Fibroblast of skin of abdomen (primary cell): ENCODE measurements at places on chromosomes 5 and 9.
A peak's percentile ranks its signal among the peaks of the same experiment; 100 is the strongest.

- no peak for DNase-seq
Measured at GRCh38 chr9:131282688-131283422, 6.5 kb upstream of the FAM78A start.

DNA sequence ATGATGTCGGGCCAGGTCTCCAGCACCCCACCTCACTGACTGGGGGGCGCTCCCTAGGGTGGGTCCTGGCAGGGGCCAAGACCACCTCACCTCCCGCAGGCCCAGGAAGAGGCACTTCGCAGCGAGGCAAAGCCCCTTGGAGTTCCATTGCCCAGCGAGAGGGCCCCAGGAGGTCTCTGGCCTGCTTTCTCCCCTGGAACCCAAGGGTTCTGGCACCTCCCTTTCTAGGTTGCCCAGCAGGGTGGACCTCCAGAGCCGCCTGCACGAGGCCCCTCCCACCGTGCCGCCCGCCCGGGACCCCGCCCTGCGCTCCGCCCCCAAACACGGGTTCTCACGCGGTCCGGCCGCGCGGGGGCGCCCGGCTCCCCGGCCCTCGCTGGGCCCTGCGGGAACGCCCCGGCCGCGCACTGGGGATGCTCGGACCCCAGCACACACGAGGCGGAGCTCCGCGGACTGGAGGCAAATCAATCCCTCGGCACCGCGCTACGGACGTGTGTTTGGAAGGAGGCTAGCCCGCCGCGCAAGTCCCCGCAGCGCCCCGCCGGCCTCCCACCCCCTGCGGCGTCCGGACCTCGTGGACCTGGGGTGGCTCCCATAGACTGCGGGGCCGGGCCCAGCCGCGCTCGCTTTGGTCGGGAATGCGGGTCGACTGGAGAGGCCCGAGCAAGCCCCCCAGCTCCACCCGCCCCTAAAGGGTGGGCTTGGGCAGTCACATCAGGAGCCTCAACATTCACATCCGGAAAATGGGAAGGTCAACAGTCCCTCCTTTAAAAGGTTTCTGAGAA lies 99.5 kb upstream of the LMX1B start:
- DNase-seq = peak; percentile 50

- no peak for DNase-seq
Measured at GRCh38 chr5:123476731-123477130, 35.2 kb upstream of the CSNK1G3 start.

DNA sequence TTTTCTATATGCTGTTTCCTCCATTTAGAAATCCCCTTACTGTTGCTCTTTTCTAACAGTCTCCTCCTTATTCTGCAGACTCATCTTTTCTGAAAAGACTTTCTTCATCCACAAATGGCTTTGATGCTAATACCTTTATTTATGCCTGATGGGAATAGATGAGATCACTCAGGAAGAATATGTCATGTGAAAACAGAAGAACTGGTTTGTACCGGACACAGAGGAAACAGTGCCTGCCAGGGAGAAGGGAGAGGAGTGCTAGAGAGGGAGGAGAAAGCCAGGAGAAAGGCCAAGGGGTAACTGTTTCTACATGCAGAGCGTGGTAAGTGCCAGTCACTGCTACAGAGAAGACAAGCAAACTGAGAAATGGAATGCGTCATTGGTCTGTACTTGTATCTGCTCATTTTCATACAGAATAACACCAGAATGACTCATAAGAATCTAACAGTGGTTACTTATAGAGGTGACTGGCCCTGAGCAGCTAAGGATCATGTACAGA lies 45.9 kb upstream of the PJA2 start:
- peak; percentile 95 for DNase-seq

DNA sequence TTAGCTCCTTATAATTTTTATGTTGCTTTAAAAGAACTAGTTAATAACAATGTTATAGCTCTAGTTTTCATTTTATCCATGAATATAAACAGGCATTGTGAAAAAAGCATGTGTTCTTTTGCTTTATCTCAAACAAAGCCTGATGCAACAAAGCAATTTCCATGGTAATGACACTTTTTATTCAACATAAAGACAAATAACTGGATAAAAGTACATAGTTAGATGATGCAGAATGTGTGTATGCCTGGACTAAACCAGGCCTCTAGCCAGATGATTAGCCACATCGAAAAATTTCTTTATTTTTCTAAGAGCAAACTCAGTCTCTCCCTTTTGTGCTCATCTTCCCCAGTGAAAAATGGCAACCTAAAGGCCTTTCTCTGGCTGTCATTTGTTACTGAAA lies 125.6 kb upstream of the TARS1 start:
- no peak for DNase-seq

GRCh38 chr5:156526081-156526925 lies 199.3 kb downstream of the SGCD start:
- peak; percentile 69 for DNase-seq

DNA sequence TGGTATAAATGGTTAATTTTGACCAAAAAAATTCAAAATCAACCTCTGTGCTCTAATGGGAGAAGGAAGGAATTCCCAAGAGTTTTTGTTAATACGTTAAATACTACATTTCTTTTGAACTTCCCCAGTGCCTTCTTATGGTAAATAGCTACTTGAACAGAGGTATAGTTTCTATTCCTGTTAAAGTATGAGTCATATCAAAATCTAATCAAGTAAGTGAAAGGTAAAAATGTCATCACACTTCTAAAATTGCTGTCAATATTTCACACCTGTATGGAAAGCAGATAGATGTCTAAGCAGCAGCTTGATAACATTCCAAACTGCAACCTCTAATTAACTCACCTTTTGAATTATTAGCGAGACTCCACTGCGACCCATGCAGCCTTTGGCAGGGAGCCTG lies 214.1 kb upstream of the MEF2C start:
- DNase-seq = no peak

DNA sequence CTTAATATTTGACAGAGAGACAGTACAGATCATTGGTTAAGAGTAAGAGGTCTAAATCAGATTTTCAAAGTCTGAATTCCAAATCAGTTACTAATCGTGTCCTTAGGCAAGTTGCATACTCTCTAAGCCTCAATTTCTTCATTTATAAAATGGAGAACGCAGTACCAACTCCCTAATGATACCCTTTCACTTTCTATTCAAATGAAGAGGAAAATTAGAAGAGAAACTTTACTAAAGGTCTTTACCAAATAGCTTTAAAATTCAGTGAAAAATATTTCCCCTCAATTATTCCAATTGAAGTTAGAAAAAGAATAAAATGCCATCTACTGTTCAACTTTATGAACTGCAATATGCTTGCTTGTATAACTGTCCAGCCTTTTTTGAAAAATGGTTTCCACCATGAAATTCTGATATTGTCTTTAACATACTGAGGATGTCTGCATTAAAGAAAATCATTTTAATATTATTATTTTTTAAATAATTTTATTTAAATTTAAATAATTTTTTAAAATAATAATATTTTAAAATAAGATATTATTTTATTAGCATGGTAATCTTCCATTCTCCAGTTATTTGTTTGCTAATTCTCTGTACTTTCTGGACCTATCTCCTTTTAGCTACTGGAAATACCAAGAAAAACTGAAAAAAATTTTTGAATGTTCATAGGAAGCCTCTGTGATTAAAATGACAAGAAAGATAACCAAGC lies 36.0 kb downstream of the POC5 start:
- DNase-seq = peak; percentile 28

DNA sequence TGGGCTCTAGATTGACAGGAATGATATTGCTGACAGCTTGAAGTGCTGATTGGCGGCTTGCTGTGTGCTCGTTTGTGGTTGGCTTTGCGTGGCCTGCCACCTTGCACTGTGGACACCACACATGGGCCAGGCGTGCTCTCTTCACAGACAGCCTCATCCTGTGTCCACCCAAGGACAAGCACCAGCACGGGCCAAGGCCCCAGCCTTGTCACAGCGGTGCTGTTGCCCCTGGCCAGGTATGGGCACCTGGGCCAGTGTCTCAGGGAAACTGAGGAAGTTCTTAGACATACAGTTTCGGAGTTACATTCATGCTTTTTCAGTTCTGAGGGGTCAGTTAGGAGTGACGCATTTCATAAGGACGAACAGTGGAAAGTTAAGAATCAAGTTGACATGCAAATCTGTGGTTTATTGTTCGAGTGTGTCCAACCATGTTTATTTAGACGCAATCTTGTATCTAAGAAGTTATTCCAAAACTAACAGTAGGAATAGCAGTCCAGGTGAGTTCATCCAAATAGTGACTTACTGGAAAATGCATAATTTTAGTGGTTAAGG lies 125.9 kb downstream of the EHMT1 start:
- no peak for DNase-seq
